ENCODE measurements at places on chromosomes 4 and X.

DNA sequence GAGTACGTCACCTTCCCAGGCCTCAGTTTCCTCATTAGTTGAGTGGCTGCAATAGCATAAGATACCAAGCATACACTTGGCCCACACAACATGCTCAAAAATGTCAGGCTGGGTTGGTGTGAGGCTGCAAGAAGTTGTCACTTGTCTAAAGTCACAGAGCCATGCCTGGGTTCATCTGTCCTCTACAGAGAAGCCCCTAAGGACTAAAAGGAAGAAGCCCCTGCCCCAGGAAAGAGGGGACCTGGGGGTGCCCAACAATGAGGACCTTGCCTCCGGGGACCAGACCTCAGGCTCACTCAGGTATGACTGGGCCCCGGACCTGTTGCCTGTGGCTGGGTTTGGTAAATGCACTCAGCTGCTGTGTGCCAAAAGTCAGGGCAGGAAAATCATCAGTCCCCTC, 82.7 kb downstream of the CRMP1 start:
- DNase-seq, result no peak

GRCh38 chrX:106906361-106906760, 3.2 kb upstream of the RIPPLY1 start:
- DNase-seq, result no peak

- no peak for DNase-seq
These were observed 1609.0 kb upstream of the AGA start for GRCh38 chr4:179051206-179051605.

DNA sequence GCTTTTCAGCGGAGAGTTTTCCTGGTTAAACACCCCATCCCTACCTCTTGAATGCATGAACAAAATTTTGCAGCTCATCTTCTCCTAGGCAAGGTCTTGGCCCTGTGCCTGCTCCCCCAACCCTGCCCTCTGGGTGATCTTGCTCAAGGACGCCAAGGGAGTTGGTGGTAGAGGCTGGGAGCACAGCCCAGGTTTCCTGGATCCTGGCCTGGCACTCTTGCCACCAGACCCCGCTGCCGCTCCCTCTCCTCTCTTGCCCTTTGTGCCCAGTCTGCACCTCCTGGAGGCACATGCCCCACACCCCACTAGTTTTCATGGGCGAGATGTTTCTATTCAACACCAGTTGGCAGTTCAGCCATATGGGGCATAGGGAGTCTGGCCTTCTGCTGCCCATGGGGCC, 37.3 kb downstream of the TSC22D3 start:
- DNase-seq, result no peak

DNA sequence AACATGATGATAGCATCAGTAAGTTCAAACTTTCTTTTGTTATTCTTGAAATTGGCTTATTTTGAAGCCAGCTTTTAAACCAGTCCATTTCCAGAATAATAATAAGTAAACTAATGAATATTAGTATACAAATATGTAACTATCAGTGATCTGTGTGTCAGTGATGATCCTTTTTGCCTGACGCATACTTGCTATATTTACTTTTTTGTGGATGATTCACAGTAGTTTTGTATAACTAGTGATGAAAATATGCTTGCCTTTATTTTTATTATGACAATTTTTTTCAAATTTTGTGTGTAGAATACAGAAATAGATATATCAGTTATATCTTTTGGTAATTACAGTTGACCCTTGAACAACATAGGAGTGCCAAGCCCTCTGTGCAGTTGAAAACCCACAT, 49.5 kb downstream of the USP53 start:
- DNase-seq, result no peak

DNA sequence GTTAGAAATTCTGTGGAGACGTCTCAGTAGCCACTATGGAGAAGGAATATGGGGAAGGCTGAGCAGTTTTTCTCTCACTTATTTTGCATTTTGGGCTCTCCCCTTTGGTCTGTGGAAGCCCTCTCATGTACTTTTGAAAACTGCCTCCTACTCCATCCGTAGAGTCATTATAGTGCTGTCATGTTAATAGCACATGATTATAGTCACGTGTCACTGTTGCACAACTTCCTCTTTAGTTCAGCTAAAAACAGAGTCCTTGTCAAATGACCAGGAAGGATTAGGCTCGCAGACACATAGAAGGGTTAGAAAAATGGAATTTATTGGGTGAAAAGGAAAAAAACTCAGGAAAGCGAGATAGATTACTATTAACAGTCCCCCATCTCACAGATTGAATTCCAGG, 258.2 kb upstream of the CXorf51A start:
- DNase-seq, result no peak

DNA sequence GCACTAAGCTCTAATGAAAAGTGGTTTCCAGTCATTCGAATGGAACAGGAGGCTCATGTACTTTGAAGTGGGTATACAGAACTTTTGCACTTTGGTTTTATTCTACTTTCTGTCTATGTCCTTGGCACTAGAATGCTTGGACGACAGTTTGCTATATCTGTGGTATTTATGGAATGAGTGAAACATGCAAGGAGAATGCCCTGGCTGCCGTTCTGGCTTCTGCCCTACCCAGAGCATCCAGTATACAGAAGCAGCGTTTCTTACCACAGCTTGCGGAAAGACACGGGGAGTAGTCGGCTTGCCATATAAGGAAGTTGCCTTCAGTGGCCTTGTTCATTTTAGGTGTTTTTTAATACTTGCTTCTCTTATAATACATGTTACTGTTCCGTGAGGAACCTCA, 98.0 kb downstream of the TBL1X start:
- no peak for DNase-seq

DNA sequence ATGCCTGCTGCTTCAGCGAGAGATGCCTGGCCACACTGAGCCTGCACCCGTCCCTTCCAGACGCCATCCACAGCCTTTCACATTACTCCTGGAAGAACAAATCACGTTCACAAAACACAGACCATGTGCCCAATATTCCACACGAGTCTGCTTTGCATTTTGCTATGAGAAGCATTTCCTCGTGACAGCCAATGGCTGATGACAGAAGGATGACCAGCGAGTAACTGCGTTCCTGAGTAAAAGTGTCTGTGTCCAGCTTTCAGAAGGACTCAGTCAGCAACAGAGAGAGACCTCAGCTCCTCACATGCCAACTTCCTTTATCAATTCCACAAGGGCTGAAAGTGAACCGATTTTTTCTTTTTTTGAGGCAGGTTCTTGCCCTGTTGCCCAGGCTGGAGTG, 19.5 kb downstream of the NAT8L start:
- no peak for DNase-seq

DNA sequence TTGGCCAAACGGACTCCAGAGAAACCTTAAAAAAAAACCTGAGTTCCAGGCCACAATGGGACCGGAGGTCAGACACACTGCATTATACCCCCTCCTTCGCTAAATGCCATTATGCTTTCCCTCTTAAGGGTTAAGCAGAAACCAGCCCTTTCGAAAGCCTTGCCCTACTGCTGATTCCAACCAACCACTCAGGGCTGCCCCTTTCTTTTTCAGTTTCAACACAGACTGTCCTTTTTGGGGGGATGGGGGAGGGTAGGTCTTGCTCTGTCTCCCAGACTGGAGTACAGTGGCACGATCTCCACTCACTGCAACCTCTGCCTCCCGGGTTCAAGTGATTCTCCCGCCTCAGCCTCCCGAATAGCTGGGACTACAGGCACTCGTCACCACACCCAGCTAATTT, 49.5 kb upstream of the MAN2B2 start:
- DNase-seq, result no peak

- no peak for DNase-seq
These were observed 149.5 kb downstream of the EDA2R start for GRCh38 chrX:66489339-66489738.

GRCh38 chrX:124215786-124216185, 116.7 kb upstream of the TEX13D start:
- no peak for DNase-seq

DNA sequence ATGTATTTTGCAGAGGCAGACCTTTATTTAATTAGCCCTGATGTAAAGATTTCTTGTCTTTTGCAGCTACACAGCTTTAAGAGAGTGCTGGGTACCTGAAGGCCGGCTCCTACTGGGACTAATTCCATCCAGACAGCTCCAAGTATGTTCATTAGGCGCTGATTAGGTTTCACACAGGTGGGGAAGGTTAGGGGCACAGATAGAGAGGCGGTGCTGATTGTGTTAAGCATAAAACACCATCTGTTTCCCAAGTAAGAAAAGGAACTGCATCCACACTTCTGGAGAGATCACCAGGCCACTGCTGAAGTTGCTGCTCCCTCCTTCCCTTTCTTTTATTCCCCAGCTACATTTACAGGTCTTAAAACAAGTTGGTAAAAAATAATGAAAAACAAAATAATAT, 349.5 kb downstream of the ZIC3 start:
- no peak for DNase-seq

GRCh38 chr4:165351359-165352130, 24.1 kb downstream of the MSMO1 start:
- DNase-seq, result no peak

DNA sequence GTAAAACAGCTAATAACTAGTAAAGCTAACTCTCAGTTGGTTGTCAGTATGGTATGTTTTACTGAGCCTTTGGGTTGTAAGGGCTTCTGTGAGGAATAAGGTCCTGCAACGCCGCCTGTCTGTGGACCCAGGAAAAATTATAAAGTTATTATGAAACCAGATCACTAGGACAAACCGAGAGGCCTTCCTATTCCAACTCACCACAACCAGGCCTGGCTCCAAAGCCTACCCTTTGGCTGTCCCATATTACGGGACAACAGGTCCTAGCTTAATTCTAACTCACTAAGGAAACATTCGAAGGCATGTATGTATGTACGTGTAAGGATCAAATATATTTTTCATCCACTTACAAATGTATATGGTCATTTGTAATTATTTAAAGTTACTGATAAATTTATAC, 1.4 kb downstream of the ANKRD17 start:
- DNase-seq, result peak; percentile 67

- no peak for DNase-seq
These were observed 77.4 kb upstream of the MID1 start for GRCh38 chrX:10697616-10698317.

GRCh38 chr4:94516999-94517398, 65.3 kb downstream of the PDLIM5 start:
- DNase-seq, result no peak

DNA sequence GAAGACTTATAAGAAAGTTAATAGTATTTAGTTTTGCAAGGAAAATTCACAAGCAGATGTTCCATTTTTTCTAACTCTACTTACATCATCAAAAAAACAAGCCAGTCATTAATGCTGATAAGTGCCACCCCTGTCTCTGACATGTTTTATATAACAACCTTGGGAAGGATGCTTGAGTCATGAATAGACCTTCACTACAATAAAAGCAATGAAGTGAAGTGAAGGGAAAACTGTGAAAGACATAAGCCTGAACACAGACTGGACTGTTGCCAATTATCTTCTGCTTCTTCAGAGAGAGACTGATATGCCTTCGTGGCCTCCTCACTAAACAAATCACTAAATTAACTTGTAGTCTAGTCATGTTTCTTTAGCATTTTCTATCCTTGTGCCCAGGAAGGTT, 353.2 kb downstream of the PDHA2 start:
- DNase-seq, result no peak

DNA sequence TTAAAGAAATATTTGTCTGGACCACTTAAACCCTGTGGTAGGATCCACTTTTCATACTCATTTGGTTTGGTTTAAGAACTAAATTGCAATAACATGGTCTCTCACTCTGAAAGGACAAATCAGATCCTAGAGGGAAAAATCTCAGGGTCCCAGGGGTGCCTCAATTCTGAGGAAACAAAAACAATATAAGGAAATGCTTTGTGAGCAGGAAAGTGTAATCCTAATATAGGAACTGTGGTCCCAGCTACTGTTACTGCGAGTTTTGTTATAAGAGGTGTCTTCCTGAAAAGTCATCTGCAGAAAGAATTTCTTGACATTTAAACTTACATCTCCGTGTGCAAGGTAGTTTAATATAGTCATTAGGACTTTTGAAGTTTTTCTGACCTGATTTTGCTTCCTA, 420.1 kb upstream of the LCORL start:
- DNase-seq, result no peak

GRCh38 chrX:15616531-15616930, 15.8 kb upstream of the ACE2 start:
- no peak for DNase-seq

DNA sequence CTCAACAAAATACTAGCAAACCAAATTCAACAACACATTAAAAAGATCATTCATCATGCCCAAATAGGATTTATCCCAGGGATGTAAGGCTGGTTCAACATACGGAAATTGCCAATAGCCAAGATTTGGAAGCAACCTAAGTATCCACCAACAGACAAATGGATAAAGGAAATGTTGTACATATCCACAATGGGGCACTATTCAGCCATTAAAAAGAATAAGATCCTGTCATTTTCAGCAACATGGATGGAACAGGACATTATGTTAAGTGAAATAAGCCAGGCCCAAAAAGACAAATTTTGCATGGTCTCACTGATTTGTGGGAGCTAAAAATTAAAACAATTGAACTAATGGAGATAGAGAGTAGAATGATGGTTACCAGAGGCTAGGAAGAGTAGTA, 82.0 kb upstream of the FAM241A start:
- DNase-seq, result no peak

GRCh38 chr4:57156242-57156990, 46.2 kb upstream of the IGFBP7 start:
- no peak for DNase-seq

DNA sequence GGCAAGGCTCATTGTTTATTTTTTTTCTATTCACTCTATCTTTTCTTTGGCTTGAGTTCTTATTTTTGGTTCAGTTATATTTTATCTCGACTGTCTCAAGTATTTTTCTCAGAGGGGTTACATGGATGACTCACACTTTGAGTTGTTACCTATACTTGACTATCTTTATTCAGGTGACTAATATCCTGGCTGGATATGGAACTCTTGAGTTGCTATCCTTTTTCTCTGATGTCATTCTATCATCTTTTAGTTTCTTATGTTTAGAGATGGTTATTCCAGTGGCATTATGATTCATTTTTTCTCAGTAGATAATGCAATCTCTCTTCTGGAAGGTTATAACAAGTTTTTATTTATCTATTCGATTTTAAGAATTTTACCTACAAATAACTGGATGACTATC, 117.9 kb downstream of the COX18 start:
- DNase-seq, result no peak

DNA sequence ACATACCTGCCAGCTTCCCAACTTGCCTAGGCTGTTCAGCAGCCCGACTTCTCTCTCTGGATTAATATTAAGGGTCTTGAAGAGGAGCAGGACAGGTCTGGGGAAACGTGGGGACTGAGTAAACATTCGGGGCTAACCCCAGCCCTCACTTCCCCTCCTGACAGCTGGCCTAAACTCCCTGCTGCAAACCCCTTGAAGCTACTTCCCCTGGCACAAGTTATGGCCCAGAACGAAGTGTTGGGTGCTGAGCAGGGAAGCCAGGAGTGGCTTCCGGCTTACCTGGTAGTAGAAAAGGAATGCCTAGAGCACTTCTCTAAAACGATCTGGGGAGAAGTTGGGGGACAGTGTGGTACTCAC, 200.0 kb downstream of the BCOR start:
- no peak for DNase-seq

DNA sequence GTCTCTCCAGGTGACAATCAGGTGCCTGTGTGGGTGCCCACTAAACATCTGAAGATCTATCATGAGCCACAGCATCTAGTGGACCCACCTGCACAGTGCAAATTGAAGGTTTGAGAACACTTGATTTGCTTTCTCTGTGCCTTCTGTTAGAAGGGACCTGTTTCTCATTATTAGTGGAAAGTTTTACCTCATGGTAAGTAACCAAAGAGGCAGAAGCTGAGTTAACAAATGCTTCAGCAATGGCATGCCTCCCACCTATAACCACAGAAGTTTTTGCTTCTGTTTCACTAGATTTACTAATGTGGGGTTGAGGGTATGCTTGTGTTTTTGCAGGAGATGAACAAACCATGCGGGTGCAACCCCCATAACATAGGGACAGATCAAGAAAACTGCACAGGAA, 297.4 kb upstream of the DKK2 start:
- DNase-seq, result no peak
